ENCODE measurements at places on chromosomes 6 and 20. TPM values are rescaled to one million over a fixed set of nuclear protein-coding genes. Genes with fewer than 3 reads are reported as not detected.

Gene DDO
- total RNA-seq = not detected

Gene GJA1
- total RNA-seq = not detected

Gene MUCL3
- not detected for total RNA-seq

Gene TMEM244
- total RNA-seq = not detected

Gene CBLN4
- not detected for total RNA-seq

Gene VNN1
- not detected for total RNA-seq

Gene C6orf58
- not detected for total RNA-seq

Gene CST4
- total RNA-seq = not detected

Gene SERINC1
- total RNA-seq = 46.4 TPM

Gene ABCC10
- total RNA-seq = 46.7 TPM

Gene SDCBP2
- 4.1 TPM for total RNA-seq

Gene ASF1A
- total RNA-seq = 34.1 TPM

Measured in activated T-helper 2 cell treated with anti-CD3 and anti-CD28 coated beads, Interferon-gamma antibody, Interleukin-2, Interleukin-4, amounts not matched to agents 10 μg/mL and 5 μg/mL and 100 μg/mL, durations not matched to agents 14 hours and 24 hours and 36 hours (primary cell).